ENCODE measurements at places on chromosomes 13 and 19.

DNA sequence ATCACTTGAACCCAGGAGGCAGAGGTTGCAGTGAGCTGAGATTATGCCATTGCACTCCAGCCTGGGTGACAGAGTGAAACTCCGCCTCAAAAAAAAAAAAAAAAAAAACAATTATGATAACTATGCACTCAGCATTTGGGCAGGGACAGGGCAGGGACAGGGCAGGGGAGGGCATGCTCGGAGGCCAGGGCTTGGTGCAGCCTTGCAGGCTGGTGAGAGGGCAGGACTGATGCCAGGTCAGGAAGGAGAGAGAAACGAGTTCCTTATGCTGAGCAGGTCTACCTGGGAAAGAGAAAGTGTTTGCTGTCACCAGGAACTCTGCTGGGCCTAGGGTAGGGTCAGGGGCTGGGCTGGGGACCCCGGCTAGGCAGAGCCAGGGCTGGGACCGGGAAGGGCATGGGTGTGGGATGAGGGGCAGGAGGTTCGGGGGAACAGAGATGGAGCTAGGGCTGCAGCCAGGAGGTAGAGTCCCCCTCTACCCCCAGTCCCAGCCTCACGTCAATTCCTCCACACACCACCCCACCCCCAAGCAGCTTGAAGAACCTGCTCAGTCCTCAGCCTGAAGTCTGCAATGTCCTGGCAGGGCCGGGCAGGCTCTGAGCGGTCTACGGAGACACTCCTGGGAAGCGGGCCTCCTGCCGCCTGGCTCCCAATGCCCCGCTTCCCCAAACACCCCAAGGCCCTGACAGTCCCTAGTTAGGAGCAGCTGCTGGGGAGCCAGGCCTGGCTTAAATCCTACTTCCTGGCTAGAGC, 2.8 kb downstream of the FXYD3 start:
- DNase-seq, result no peak

- DNase-seq, result no peak
Observed at GRCh38 chr13:112603641-112604225, 15.8 kb upstream of the TUBGCP3 start.

DNA sequence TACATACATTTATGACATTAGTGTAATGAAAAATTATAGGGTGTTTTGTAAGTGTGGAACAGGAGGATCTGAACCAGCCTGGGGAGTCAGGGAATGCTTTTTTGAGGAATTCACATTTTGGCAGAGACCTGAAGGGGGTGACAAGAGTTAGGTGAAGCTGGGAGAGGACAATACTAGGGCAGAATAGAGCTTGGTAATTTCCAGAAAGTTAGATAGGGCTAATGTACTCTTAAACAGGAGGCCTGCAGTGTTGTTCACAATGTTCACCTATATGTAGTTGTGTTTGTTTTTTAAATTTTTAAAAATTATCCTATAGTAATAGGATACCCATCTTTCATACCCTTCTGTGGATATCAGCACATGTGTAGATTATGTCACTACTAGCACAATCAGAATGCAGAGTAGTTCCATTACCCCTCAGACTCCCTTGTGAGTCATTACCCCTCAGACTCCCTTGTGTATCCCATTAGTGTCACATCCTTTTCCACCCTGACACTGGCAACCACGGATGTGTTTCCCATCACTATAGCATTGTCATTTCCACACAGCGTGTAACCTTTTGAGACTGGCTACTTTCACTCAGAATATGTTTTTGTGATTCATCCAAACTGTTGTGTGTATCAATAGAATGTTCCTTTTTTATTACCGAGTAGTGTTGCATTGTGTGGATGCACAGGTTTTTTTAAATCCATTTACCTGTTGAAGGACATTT, 43.1 kb downstream of the PCCA start:
- no peak for DNase-seq

- no peak for DNase-seq
Observed at GRCh38 chr13:106494936-106495335, 40.5 kb downstream of the EFNB2 start.

DNA sequence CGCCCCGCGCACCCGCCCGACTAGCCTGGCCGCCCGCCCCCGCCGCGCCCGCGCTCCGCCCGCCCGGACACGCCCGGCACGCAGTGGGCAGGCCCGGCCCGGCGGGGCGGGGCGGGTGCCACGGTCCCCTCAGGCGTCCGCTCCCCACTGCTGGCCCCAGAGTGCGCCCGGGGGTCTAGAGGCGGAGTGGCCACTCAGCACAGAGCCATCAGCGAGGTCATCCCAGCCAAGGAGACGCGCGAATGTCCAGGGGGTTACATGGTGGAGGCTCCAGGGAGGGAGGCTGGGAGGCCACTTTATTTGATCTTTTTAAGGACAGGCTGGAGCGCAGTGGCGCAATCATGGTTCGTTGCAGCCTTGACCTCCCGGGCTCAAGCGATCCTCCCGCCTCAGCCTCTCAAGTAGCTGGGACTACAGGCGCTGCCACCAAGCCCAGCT, 236 bp upstream of the TINCR start:
- DNase-seq, result no peak

DNA sequence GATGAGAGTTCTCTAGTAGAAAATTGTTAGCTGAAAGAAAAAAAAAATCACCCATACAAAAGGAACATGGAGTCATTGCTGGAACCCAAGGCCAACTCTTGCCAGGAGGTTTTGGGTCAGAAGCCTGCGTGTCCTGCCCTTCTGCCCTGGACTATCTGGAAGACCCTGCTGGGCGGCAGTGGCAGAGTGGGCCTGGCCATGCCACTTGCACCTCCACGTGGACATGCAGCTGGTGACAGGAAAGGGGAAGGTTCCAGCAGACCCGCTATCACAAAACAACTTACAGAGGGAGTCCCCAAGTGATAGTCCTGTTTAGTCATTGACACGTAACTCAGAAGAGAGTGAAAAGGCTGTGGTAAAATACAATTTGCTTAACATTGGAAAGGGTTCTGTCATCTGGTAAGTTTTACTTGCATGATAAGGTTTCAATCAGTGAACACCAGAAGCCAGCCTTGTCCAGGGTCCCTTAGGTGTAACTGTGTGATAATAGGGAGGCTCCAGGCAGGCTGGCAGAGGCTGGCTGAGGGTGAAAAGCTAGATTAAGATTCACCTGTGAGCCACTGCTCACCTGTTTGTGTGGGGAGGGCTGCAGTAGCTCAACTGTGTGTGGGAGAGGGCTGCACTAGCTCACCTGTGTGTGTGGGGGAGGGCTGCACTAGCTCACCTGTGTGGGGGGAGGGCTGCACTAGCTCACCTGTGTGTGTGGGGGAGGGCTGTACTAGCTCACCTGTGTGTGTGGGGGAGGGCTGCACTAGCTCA, 47.8 kb downstream of the COL4A2 start:
- no peak for DNase-seq

- DNase-seq, result no peak
Observed at GRCh38 chr13:113048766-113049165, 56.8 kb upstream of the F7 start.

DNA sequence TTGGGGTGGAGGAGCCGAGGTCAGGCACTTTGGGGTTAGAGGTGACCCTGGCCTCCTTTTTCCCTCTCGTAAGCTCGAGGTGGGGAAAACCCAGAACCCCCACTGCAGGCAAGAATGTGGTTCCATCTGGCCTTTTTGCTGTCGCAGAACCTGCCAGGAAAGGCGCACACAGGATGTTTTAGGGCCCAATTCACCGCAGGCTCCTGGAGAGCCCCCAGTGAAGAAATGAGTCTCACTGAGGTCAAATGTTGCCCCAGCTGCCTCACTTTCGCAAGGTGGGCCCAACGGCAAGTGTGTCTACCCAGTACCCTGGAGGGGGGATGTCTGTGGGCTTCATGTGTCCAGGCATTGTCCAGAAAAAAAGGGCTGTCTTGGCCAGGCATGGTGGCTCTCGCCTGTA, 61.8 kb downstream of the PEX11G start:
- peak; percentile 31 for DNase-seq

DNA sequence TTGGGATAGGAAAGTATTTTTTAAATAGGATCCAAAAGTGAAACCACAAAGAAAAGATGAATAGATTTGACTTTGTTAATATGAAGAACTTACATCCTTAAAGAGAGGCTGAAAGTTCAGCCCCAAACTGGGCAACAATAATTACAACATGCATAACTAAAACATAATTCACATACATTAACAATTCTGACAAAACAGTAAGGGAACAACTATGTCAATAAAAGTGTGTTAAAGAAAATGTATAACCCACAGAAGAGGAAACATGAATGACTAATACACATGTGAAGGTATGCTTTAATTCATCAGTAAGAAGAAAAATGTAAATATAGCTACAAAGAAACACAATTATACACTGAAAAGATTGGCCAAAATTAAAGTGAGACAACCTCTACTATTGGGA, 1597.6 kb upstream of the MIR17HG start:
- no peak for DNase-seq

DNA sequence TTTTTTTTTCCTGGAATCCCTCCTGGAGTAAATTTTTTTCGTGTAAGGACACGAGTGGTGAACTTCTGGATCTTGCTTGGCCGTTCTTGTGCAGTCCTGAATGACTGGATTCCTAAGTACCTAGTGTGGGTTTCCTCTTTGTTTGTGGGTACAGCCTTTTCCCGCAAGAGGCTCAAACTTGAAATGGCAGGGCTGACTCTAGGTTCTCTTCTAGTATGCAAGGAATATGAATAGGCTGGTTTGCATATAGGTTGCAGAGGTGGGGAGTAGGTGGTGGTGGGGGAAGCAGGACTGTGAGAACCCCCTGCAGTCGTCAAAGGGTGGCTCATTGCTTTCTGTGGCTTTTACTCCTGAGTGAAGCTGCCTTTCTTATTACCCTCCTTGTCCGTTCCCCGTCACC, 13.6 kb downstream of the UBAC2 start:
- no peak for DNase-seq

- no peak for DNase-seq
Observed at GRCh38 chr13:104691767-104692467, 1625.7 kb upstream of the SLC10A2 start.

DNA sequence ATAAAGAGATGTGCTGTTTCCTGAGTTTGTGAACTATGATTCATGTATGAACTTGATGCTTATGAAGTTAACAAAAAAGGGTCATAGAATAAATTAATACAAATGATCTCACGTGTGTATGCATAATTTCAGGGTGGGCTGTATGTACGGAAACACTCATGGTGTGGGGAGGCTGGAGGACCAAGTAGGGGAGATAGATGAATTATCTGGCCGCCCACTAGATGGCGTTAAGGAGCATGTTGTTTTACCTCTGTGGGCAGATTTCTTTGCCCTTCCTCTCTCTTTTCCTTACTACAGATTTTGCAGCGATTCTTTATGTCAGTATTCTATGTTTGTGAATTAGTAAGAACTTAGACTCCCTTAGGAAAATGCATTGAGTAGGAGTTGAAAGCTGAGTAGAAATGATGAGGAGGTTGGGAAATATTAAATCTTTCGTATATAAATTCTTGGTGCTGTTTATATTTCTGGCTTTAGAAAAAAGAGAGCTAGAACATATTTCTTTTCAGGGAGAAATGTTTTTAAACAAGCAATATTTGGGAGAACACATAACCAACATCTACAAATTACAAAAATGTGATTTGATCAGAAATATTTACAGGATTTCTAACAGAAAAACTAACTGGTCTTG, 47.4 kb upstream of the TMTC4 start:
- peak; percentile 22 for DNase-seq

- no peak for DNase-seq
Observed at GRCh38 chr13:43111559-43112400, 88.4 kb downstream of the DNAJC15 start.

GRCh38 chr19:47725759-47726401, 12.7 kb downstream of the EHD2 start:
- DNase-seq, result no peak

DNA sequence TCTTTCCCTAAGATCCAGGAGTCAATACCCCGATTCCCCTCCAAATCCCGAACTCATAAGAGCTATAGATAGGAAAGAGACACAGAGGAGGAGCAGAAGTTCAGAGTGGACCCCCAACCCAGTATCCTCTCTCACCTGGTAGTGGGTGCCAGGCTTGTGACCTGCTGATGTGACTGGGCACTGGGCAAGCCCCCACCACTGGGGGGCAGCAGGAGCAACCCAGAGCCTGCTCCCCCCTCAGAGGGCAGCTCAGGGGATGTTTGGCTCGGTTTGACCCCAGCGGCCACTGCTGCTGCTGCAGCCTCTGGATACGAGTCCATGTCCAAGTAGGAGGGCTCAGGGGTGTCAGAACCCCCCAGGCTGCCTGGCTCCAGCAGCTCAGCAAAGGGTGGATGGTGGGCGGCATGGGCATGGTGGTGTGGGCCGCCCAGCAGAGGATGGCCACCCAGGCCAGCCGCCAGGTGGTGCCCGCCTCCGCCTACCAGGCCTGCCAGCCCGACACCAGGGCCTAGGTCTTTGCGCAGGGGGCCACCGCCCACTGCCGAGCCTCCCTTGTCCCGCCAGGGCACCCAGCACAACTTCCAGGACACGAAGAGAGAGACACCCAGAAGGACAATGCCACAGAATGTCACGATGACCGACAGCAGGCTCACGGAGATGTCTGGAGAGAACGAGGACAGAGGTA, 7.4 kb downstream of the SYT3 start:
- no peak for DNase-seq

DNA sequence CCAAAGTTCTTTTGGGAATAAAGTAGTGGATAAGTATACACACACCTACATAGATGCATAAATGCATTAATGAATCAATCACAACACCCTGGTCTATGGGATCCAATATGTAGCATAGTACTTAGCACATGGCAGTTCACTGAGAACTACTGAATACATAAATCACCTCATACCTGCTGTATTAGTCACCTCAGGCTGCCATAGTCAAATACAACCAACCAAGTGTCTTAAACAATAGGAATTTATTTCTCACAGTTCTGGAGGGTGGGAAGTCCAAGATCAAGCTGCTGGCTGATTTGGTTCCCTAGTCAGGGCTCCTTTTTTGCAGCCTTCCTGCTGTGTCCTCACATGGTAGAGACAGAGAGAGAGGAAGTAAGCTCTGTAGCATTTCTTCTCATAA, 228.2 kb downstream of the NHLRC3 start:
- no peak for DNase-seq

GRCh38 chr13:67410645-67411044, 180.5 kb upstream of the PCDH9 start:
- DNase-seq, result no peak

- no peak for DNase-seq
Observed at GRCh38 chr13:63403733-63404132, 1988.1 kb upstream of the PCDH20 start.

DNA sequence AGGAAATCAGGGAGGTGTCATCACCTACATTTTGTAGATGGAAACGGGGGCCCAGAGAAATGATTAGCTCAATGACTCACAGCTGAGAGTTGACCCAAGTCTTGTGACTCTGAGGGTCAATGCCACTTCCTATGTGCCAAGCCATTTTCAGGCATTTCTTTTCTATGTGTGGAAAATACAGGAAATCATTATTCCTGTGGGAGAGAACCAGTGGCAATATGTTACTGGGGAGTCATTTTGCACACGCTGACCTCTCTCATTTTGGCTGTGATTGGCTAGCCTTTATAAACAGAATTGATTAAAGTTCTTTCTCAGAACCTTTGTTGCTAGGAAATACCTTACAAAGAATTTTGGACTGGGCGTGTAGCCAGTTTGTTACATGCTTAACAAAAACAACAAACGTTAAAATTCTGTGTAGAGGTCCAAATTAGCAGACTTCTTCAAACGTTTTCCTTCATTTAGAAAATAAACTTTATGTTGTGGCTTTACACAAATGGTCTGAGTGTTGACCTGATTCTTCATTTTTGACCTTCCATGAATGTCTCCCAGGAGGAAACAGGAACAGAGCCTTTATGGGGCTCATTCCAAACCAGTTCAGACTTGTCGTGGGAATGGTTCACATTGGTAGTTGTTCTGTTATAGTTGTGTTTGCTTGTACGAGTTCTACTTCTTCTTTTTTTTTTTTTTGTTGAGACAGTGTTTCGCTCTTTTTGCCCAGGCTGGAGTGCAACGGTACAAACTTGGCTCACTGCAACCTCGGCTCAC, 11.4 kb downstream of the PCCA start:
- no peak for DNase-seq

Measured in activated CD8-positive, alpha-beta memory T cell treated with anti-CD3 and anti-CD28 coated beads for 48 hours (primary cell).